ENCODE measurements at places on chromosomes 7 and 10. TPM values are rescaled to one million over a fixed set of nuclear protein-coding genes. Genes with fewer than 3 reads are reported as not detected.

Gene PTN
- total RNA-seq, result 11.1 TPM

Gene WNT2
- total RNA-seq, result 0.07 TPM

Gene C10orf53
- total RNA-seq, result not detected

Gene GHRHR
- total RNA-seq, result not detected

Gene ST8SIA6
- total RNA-seq, result not detected

Gene GATA3
- 17.6 TPM for total RNA-seq

Gene TAF5
- total RNA-seq, result 3.3 TPM

Gene AGAP6
- 12.3 TPM for total RNA-seq

Gene SYT15
- total RNA-seq, result 1.4 TPM

Gene TMEM60
- 13.2 TPM for total RNA-seq

Gene LRRC61
- total RNA-seq, result 0.24 TPM

Gene CALML5
- not detected for total RNA-seq

Gene POM121
- total RNA-seq, result 49.1 TPM
